ENCODE measurements at places on chromosomes 12 and 14.

GRCh38 chr14:103472939-103473338 is 49.7 kb downstream of the CKB start:
- DNase-seq: no peak

DNA sequence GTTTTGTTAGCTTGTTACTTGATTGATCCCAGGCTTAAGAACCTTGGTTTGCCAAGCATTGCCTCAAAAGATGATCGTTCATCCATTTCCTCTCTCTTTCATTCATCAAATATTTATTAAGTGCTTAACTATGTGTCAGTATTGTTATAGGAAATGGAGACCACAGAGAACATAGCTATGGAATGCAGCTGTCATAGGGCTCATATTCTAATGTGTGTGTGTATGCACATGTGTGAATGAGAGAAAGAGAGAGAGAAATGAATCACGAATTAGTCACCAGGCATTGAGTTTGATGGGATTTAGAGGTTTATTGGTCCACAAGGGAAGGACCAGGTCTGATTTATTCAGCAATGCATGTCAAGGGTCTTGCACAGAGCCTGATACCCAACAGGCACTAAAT is 71.0 kb upstream of the FBXO21 start:
- DNase-seq: no peak

DNA sequence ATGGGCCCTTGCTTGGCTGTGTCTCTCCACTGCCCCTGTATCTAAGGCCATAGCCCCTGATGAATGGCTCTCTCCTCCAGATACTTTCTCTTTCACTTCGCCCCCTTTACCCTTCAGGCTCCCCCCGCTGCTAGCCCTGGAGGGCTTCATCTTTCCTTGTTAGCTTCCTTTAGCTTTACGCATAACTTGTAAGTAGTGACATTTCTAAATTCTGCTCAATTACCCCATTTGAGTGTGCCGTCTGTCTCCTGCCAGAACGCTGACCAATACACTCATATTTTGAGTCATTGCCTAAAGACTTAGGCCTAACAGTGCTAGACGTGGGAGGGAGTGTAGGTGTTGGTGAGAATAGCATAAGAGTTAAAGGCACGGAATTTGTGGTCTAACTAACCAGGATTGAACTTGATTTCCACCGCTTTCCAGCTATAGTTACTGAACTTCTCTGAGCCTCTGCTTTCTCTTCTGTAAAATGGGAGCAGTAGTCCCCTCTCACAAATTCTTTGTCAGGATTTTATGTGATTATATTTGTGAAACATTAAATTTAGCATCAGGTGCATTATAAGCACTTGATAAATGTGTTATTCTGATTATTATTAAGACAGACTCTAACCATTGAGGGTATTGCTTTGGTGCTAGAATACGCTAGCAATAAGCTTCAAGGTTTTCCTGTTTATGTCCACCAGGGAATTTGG is 129.3 kb downstream of the ZFP36L1 start:
- no peak for DNase-seq

DNA sequence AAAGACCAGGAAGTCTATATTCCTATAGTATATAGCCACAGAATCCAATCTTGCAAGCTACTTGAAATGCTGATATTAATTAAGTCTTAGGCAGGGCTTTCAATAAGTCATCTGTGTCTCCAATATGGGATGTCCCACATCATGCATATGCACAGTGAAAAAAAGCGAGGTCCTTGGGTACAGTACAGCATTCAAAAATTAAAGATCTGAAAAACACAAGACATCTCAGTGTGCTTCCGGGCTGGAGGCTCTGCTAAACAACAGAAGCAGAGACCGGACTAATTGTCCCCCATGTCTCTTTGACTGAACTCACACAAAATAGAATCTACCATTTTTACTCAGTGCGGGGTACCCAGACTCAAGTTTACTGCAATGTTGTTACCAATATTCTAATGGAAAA is 156.0 kb downstream of the DAD1 start:
- DNase-seq: no peak

GRCh38 chr12:52235001-52235764 is 2.1 kb downstream of the KRT7 start:
- DNase-seq: no peak

DNA sequence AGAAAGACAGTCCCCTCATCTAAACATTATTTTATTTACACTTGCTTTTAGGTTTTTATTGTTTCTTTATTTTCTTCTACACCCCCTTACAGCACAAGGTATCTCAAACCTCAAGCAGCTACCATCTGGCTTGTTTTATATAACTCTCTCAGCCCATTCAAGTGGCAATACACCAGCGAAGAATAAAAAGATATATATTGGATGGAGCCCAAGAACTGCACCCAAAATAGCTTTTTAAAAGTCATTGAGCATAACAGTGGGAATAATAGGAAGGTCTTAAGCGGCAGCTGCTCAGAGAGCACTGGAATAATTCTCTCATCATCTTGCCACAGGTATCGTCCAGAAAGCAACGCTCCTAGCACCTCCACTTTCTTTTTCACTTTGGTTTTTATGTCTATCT is 322.5 kb downstream of the SYT1 start:
- DNase-seq: no peak

DNA sequence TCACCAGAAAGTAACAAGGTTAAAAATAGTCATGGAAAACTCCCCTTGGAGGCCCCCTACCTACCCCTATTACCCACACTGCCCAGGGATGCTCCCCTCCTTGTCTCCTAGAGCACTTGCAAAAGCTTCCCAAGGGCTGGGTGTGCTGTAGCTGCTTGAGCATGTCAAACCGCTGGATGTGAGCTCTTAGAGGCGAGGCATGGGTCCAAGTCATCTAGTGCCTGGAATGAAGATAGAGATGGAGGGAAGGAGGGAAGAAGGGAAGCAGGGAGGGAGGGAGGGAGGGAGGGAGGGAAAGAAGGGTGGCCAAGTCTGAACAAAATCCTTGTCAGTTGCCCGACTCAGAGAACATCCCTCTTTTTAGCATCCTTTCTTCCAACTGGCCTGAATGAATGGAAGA is 43.1 kb downstream of the LTBP2 start:
- DNase-seq: no peak

- no peak for DNase-seq
These were observed 76.6 kb upstream of the CEP83 start for GRCh38 chr12:94536040-94536965.

DNA sequence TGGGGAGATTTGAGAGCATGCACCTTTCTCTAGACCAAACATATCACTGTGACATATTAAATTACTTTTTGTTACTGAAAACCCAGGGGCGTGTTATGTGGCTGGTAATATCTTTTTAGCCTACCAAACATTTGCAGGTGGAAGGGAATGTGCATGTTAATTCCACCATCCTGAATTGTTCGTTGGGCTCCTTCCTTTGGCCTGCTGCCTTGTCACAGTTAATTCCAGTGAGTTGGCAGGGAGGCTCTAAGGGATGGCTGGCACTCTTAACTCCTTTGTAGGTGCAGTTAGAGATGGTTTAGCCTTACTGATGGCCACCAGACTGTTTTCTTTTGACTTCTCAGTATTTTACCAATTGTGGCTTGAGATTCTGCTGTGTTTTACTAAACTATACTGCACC is 64.5 kb downstream of the DIP2B start:
- no peak for DNase-seq

DNA sequence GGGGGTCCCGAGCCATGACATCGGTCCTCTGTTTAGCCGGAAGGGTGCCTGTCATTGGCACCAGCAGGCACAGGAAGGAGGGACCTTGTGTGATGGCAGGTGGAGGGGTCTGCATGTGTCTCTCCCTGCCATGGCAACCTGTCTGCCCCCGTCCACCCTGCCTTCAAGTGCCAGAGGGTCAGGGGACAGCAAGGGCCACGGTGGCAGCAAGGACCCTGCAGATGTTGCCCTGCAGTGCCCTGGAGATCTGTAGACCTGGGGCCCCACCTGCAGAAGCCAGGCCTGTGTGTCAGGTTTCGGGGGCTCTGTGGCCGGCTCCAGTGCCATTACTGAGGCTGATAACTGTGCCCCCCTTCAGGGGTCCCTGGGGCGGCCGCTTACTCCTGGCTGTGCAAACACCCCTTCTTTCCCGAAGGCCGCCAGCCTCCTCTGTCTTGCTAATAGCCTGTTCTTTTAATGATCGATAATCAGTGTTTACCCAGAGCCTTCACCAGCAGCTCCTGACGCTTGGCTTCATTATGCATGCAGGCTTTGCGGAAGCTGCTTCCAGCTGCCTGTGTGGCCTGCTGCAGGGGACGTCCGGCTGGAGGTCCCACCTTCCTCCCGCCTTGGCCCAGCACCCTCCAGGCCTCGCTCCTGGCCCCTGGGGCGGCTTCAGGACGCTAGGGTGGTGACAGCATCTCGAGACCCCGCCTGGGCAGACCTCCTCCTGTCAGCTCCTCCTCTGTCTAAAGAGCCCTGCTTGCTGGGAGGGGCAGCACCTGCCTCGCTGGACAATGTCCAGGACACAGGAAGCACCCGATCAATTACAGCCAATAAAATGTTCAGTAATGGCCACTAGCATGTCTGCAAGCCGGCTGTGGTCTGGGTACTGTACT is 153.0 kb downstream of the KIF26A start:
- DNase-seq: no peak

GRCh38 chr14:100381395-100382105 is 58.4 kb downstream of the SLC25A47 start:
- DNase-seq: no peak

DNA sequence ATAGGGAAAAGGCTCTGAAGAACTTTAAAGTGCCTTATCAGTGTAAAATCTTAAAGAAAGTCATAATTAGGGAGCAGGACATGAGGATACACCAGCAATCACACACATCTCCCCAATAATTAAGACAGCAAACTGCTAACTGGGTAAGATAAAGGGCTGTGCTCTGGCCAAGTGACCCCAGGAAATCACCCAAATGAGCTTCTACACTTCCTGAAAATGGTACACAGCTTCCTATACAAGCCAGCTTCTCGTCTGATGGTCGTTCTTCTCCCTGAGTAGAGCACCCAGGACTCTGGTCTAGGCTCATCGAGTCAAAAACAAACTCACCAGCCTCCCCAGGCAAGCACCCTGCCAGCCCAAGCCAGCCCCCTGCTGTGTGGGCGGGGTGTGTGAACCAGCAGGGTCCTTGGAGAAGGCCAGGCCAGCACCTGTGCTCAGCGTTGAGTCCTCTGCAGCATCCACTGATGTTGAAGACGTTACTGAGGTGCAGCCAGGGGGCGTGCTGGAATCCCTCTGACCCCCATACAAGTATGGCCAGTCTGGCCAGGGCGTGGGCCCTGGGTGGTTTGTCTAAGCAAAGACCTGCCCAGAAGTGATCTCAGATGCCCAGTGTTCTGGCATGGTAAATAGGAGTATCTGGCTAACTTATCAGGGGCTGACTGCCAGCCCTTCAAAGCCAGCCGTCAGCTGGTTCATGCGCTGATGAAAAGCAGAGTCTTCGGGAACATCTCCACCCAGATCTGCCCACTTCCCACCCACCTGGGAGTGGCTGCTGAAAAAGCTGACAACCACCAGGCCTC is 41.4 kb downstream of the ACTN1 start:
- DNase-seq: no peak

- no peak for DNase-seq
These were observed 856 bp upstream of the EIF4B start for GRCh38 chr12:53005215-53005985.

DNA sequence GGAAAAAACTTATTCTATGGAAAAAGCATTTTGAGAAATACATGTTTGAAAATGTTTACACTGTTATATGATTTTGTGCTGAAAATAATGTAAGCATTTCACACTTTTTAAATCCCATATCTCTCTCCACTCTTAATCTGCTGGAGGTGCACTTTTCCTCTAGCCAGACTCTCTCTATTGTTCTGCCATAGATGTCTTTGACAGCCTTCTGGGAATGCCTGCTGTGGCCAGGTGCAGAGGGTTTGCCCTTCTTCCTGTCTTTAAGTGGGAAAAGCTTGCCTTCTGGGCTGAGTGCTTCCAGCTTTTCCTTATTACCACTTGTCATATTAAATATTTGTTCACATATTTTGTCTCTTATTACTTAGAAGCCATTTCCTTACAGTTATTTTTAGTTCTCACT is 60.1 kb upstream of the PPM1H start:
- DNase-seq: no peak

DNA sequence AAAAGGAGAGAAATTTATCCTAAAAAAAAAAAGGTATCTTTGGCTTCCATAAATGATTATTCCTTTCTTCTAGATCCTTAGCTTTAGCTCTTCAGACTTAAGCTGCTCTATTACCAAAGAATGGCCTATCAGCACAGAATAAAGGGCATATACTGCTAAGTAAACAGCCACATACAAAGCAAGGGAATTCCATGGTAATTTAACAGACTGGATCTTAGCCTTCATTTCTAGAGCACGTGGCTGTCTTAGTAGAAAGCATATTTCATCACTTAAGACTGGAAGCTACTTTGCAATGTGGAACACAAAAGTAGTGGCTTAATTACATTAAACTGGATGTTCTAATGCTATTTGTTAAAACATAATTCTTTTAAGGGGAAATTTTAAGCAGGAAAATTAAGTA is 23.1 kb downstream of the TMED10 start:
- DNase-seq: no peak

DNA sequence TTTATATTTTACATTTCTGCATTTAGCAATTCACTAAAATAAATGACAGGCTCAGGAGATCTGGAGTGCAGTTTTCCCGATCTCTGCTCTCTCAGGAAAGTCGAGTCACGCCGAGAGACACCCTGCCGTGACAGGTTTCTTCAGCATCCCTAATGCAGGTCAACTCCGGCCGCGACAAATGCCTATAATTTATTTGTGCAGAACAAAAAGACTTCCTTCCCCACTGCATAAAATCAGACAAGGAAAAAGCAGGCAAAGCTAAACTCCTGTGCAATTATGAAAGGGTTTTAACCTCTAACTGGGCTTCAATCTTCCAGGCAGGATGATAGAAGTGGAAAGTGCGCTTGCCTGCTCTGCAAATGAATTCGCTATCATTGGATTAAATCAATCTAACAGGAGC is 28.1 kb downstream of the SPRING1 start:
- no peak for DNase-seq

GRCh38 chr12:91191513-91192111 is 9.0 kb upstream of the DCN start:
- no peak for DNase-seq

GRCh38 chr14:88245321-88245720 is 77.7 kb downstream of the KCNK10 start:
- no peak for DNase-seq

DNA sequence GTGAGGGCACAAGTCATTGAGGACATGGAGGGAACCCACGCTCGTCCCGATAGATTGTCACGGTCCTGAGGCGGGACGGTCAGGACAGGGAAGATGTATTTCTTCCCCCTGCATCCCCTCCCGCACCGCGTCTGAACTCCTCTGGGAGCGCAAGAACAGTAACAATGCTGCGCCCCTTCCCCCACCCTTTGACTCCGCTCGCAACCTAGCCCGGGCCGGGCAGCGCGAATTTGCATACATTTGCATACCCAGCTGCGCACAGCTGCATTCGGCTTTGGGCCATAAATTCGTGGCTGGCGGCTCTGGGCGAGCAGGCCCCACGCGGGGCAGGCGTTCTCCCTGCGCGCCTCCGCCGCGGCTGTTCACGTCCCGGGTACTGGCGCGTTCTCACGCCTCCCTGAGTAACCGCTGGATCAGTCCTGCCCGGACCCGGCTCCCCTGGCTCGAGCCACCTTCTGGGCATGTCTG is 29.0 kb upstream of the SMUG1 start:
- no peak for DNase-seq

GRCh38 chr12:130792821-130793553 is 46.1 kb downstream of the STX2 start:
- DNase-seq: no peak
